ENCODE measurements at places on chromosomes 2 and 18.

DNA sequence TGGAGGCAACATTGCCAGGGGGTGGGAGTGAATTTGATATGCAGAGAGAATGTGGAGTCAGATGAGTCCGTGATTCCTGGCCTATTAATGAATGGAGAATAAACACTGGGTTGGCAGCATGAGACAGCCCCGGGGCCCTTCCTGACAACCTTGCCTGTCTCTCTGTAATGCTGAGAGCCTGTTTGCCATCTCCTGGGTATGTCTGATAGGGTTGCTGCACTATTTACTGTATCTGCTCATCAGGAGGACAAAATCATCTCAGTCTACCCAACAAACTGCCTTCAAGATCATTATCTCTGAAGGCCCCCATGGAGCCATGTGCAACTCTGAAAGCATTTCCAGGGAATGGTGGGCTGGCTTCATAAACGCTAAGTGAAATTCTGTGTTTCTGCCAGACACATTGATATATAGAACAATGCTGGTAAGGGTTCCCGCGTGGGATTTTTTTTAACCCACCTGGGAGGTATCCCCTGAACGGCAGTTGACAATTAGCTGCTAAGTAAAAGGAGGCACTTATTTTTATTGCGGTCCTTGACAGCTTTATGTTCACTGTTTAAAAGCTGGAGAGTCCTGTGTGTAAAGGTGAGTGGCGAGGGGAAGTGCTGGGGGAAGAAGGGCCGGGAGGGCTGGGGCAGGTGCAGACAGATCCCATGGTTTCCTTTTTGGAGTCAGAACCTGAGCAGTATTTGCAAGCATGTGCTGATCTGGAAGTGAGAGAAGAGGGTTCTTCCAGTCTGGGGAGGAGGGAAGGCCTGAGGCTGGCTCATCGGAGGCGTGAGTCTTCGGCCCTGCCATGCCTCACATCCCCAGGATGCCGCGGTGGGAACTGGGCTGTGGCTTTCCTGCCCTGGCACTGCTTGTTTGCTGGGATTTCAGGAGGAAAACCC lies 64.8 kb downstream of the ARHGAP25 start:
- DNase-seq: no peak

DNA sequence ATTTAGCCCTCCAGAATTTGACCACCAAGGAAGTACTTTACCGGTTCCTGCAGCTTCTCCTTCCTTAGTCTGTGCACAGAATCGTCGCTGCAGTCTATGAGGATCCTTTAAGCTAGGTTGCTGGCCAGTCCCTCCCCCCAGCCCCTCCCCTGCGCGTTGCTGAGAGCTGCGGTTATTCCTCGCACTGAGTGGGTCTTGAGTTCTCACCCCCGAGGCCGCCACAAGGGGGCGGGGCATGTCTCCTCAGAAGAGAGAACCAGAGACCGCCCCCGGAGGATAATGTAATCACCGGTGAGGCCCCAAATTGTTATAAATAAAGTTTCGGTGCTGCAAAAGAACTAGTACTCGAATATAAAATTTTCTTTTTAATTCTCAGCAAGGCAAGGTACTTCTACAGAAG lies 1184.9 kb upstream of the CDH2 start:
- DNase-seq: no peak

DNA sequence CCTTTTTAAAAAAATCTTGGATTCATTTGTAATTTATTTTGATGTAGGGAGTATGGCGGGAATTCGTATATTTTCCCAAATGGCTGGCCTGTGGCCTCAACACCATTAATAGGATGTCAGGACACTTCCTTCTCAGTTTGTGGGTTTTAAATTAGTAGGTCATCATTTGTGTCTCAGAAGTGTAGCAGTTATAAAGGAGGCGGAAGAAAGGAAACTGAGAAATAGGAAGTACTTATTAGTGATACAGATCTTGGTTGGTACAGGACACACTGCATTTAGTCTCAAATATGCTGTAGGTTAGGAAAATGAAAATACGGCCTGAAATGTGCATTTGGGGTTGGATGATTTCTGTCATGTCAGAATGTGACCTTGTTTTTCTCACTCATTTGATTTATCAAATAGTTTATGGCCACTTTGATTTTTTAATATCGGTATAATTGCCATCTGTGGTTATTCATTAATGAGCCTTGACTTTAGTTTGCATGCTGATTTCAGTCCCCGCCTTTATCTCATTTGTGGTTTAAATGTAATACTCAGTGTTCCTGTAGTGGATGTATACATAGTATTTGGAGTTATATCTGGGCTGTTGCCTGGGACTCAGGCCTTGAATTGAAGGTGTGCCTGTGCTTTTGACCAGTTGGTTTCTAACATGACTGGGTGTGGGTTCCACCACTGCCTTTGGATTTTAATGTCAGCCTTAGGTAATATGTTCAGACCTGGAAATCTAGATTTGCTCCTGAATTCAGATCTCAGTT lies 31.4 kb downstream of the ZCCHC2 start:
- no peak for DNase-seq

DNA sequence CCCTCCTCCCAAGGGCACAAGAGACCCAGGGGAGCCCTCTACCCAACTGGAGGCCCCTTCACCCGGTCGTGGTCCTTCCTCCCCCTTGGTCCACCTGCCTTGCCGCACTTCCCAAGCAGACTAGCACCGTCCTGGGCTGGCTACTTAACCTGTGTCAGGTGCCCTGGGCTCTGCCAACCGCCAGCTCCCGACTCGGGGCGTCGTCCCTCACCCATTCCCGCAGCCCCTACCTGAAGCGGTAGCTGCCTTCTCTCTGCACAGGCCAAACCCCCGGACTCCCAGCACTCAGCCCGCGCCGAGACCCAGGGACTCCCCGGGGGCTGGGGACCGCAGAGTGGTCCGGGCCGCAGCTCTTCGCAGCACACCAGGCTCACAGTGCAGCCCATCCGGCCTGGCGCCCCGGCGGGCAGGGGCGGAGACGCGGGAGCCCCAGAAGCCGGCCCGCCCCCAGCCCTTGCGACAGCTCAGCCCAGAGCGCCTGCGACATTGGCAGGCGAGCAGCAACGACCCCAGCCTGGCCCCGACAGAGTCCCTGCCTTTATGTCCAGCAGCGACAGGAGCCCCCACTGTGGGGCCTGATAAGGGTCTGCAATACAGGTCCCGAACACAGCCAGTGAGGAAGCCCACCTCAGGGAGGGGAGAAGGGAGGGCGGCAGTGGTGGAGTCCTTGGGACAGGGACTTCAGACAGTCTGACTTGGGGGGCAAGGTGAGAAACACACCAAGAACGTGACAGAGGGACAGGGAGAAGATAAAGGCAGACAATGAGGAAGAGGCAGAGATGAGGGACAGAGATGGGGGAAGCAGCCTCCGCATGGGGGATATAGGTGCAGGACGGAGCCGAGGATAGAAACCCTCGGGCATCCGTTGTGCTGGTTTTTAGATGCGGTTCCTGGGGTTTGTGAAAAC lies 31.0 kb upstream of the TNS1 start:
- DNase-seq: no peak

DNA sequence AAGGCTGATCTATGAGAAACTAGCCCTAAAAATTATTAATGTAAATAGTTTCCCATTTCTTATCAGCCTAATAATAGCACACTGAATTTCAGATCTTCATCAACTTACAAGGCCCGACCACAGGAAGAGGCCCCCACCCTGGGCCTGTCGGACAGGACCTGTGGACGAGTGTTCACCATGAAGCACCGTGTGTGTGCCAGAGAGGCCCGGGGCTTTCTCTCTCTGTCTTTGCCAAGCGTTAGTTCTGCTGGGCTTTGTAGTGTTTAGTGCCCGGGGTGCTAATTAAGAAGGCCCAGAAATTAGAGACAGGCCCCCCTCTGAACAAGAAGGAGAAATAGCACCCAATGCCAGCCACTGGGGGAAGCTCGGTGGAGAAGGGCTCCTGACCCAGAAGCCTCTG lies 265.7 kb downstream of the TWIST2 start:
- DNase-seq: no peak

- no peak for DNase-seq
Observed at GRCh38 chr2:191515551-191515950, 162.4 kb upstream of the NABP1 start.

DNA sequence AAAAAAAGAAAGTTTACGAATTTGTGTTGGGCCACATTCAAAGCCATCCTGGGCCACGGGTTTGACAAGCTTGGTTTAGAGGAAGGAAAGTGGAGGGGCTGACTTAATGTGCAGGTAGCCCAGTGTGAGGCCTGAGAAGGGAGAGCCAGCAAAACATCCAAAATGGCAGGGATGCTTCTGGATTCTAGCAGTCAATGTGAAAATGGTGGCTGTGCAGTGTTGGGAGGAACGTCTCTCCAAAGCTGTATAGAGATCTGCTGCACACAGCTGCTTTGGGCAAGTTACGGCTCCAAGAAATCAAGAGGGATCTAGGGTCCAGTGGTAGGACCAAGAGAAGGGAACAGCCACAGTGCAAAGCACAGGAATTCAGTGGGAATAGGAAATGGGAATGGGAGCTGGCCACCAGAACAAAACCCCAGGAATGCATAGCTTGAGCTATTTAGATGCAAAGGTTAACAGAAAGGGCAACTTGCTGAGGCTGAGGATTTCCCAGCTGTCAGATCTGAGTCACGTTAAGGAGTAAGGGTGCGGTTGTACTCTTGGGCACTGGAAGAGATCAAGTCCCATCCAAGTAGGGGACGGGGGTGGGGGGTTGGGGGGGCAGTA lies 70.6 kb downstream of the B3GNT2 start:
- no peak for DNase-seq

GRCh38 chr2:228378696-228379425 lies 197.4 kb upstream of the SPHKAP start:
- no peak for DNase-seq

DNA sequence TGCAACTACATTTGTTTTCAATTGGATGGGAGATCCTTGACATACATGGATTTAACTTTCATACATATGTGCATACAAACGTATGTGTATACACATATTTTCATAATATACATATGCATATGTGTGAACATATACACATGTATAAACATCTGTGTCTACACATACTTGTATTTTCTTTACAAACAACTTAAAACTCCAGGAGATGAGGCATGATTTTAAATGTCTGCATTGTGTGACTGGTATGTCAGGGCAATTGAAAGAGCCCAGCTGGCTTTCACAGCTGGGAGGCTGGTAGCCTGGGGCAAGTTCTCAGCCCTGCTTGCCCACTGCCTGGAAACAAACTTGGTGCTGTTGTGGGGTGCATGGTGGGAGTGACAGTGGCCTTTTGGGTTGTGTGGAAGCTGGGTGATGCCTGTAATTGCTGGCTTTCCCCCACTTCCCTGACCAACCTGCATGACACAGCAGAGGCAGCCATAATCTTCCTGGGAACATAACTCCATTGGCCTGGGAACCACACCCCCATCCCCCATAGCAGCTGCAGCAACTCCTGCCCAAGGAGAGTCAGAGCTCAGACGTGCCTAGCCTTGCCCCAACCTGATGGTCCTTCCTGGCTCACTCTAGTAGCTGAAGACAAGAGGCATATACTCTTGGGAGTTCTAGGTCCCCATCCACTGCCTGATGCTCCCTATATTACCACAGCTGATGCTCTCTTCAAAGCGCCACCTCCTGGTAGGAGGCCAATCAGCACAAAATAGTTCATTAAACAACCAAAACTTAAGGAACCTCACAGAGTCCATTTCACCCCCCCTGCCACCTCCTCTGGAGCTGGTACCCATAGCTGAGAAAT lies 158.3 kb downstream of the CERS6 start:
- no peak for DNase-seq

GRCh38 chr18:77433076-77433475 lies 183.4 kb downstream of the GALR1 start:
- no peak for DNase-seq

GRCh38 chr2:241924069-241924908 lies 54.8 kb downstream of the RTP5 start:
- DNase-seq: no peak

DNA sequence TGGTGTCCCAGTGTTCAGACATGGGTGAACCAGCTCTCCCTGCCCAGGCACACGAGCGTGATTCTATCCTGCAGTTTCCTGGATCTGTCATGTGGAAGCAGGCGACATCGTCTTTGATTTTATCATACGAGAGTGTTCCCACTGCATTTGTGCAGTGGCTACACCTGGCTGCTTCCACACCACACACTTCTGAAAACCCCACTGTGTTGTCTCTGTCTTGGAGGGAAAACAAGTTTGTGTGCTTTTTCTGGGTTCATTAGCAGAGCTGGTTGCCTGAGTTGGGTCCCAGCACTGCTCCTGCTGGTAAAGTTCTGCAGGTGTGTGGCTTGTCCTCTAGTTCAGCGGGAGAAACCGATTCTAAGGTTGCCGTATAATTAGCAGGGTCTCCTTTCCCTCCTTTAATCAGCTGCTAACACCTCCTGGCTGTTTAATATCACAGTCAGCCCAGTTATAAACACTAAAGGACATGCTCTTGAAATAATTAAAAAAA lies 58.5 kb upstream of the TWIST2 start:
- no peak for DNase-seq

GRCh38 chr2:88002359-88002707 lies 14.0 kb downstream of the RNU2-63P start:
- DNase-seq: no peak

DNA sequence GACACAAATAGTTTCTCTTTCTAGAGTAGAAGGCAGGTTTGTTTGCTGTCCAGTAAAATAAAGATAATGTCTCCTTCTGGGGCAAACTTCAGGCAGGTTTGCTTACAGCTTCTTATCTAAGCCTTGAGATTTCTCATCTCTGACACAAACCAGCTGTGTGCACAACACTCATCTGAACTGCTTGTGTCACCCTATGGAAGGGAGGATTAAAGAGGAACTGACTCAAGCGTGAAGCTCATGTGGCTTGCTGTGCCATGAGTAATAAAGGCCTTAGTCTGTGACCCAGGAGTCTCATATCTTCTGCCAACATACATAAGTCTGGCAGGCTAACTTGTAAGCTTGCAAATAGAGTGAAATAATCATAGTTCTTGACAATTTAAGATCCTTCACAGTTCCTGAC lies 24.2 kb upstream of the CPO start:
- no peak for DNase-seq

GRCh38 chr18:39966275-39966674 lies 1988.8 kb upstream of the PIK3C3 start:
- no peak for DNase-seq

- DNase-seq: no peak
Observed at GRCh38 chr2:126661702-126662500, 5.9 kb downstream of the GYPC start.

DNA sequence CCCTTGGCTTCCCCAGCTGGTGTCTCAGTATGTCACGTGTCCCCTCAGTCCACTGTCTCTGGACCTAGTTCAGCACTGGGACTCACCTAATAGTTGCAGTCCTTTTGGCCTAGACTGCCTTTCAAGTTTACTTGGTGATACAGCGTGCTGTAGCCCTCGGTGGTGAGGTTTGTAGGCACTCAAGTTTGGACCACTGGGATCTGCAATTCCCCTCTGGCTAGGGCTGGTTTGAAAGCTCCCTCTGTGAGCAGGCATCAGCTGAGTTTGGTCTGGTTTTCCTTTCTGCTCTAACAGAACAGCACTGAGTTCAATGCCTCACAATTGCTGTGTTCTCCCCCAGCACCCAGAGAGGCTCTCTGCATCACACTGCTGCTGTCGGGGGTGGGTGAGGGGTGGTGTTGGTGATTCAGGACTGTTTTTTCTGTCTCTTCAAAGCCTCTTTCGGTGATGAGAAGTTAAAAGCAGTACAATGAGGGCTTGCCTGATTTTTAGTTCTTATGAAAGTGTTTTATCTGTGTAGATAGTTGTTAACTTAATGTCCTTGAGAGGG lies 494.2 kb downstream of the TDRD15 start:
- no peak for DNase-seq
